ENCODE measurements at places on chromosomes 2 and 18.

- DNase-seq = no peak
Measured at GRCh38 chr2:10635430-10635829, 54.3 kb downstream of the NOL10 start.

DNA sequence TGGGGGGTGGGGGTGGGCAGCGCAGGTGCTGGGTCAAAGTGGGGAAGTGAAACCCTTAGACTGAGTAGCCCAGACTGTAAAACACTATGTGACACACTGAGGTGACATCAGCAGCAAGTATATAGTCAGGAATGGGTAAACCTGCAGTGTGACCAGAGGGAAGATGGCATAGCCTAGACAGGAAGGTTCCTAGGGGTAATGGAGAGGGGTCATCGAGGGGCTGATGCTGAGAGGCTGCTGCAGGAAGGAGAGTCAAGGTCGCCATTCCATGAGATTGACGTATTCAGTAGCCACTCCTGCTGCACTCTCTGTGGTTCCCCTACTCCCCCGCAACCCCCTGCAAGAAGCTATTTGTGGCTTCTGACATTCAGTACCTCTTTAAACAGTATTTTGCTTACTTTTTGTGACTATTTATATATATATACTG, 111.7 kb downstream of the CHST9 start:
- no peak for DNase-seq

DNA sequence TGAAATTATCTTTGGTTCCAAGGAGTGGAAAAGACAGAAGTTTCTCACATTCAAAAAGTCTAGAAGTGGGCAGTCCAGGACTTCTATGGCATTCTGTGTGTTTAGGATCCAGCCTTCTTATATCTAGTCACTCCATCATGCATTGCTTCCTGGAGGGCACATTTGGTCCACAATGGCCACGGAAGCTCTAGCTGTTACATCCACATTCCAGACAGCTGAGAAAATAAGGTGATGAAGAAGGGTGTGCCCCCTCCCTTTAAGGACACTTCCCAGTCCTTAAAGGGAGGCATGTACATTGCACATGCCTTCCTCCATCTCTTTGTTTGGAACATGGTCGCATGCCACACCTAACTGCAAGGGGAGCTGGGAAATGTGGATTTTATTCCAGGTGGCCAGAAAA, 59.9 kb upstream of the BZW1 start:
- DNase-seq = no peak

DNA sequence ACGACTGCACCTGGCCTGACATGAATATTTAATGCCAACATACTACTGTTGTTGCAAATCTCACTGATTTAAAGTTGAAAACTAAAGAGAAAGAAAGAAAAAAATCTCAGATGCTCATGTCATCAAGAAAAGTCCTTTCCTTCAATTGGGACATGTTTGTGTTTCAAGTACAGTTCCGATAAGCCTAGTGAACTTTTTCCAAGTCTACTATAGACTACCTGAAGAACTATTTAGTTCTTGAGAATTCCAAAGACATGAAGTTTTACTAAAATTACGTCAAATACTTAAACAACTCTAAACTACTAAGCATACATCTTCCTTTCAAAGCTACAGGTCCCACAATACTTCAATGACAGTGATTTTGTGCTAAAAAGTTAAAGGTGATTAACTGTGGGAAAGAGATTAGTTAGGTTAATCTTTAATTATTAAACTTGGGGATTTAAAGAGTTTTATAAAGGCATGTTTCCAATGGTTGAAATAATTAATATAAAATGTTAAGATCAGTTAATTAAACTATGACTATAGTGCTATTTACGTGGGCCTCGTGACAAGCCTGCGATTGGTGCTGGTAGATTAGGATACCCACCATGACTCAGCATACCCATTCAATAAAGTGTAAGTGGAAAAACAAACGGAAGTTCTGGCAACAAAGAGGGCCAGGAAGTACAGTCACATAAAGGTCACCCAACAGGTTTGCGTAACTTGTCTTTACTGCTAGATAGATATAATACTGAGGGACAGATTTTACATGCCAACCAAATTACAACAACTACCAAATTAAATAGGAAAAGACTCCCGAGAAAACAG, 55.5 kb downstream of the SEPTIN10 start:
- DNase-seq = no peak

Measured in eye (tissue), 1 donor.